ENCODE measurements at places on chromosomes 2 and 18.

- DNase-seq = no peak
Observed at GRCh38 chr18:10049747-10050146, 135.9 kb downstream of the VAPA start.

DNA sequence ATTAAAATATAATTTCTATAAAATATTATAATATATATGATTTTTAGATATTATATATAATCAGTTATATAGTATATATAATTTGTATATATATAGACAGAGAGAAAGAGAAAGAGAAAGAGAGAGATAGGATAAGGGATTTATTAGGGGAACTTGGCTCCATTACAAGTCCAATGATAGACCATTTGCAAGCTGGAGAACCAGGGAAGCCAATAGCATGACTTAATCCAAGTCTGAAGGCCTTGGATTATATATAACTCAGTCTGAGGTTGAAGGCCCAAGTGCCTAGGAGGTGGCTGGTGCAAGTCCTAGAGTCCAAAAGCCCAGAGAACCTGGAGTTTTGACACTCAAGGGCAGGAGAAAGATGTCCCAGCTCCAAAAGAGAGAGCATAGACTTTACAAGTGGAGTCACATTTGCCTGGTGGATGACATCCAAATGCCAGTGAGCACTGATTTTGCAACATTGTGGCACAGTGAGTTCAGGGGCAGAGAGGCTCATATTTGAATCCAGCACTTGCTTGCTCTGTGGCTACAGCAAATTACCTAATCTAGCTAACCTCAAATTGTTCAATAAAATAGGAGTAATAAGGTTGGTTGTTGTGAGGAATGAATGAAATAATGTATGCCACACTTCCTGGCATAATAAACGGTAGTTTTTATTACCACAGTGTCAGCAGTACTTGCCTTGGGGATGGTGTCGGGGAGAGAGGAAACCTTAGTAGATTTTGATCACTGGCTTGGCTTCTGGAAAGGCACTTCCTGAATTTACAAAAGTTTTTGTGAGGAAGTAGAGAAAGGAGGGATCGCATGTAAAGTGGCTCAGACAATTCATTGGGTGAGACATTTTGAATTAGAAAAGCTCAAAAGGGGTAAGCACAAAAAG lies 69.6 kb upstream of the CD28 start:
- no peak for DNase-seq

GRCh38 chr2:30764021-30764800 lies 43.0 kb downstream of the CAPN13 start:
- DNase-seq = no peak

DNA sequence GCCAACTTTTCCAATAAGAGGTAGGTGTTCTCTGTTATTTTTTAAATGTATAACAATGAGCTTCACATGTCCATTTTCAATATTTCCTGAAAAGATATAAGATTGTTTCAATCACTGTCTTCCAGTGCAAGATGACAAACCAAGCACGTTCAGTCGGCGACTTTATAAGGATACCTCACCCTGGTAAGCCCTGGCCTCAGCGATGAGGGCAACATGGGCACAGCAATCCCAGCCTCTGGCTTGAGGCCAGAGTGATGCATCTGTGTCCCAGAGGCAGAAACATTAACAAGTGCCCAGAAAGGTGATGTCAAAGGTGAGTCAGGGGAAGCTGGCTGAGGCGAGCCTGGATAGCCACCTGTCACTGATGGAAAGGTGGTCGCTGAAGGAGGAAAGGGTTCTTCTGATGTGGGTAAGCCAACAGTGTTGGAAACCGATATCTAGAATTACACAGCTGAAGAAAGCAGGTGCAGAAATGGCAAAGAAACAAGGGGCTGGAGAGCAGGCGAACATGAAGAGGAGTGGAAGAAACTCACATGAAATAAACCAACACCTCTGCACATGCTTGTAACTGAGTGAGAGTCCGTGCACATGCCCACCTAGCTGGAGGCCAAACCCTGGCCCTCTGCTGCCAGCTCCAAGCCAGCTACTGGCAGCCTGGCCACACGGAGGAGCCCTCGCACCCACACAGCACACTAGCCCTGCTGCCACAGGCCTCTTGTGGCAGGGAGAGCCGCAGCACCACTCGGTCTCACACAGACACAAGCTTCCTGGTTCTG lies 65.5 kb downstream of the FBXO15 start:
- DNase-seq = peak; percentile 58

DNA sequence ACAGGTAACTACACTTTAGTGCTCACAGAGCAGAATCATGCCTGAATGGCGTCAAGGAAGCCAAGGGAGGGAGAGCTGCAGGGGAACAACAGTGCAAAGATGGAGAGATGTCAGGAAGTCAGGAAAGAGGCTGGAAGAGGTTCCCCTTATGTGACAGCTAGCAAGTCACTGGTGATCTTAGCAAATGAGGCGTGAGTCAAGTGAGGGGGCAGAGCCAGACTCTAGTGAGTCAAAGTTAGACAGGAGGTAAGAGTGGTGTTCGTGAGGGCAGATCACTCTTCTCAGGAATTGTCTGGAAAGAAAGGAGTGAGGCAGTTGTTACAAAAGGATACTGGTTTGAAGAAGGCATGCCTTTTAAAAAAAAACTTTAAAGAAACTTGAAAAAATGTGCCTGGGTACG lies 87.1 kb downstream of the MEP1B start:
- no peak for DNase-seq
